ENCODE measurements at places on chromosomes 16 and 17. TPM values are rescaled to one million over a fixed set of nuclear protein-coding genes. Genes with fewer than 3 reads are reported as not detected.
A peak's percentile ranks its signal among the peaks of the same experiment; 100 is the strongest.

DNA sequence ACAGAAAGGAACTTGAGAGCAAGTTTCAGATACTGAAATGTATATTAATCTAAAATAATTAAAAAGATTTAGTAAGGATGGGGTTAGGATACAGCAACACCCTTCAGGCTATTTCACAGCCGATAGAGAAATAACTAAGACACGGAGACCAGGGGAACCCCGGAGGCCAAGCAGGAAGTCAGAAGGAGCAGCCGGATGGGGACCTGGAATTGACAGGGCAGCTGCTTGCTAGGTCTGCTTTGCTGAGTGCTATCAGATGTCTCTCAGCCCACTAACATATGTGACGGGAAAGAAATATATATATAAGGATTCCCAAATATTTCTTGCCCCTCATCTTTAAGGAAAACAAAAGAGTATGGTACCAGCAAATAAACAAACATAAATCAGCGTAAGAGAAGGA, 154.1 kb upstream of the CDH5 start:
- DNase-seq, result no peak

- DNase-seq, result peak; percentile 30
Observed at GRCh38 chr17:73390221-73390620, 78.4 kb upstream of the CDC42EP4 start.

The TEX14 gene
- total RNA-seq, result 0.55 TPM

The C17orf100 gene
- total RNA-seq, result 0.70 TPM

GRCh38 chr17:21389394-21389793, 13.2 kb downstream of the KCNJ12 start:
- no peak for DNase-seq

DNA sequence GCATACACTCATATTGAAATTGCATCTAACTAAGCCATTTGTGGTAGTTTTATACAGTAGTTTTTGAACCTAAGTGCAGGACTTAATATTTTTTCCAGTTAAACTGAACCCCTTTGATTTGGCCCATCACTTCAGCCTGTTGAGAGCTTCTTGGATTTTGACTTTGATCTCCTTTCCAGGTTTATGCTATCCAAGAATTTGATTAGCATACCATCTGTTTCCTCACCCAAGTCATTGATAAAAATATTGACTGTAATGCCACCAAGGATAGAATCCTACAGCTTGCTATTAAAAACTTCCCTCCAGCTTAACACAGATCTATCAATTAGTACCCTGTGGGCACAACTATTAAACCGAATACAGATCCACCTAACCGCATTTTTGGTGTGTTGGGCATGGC, 7.2 kb downstream of the TMEM94 start:
- no peak for DNase-seq

DNA sequence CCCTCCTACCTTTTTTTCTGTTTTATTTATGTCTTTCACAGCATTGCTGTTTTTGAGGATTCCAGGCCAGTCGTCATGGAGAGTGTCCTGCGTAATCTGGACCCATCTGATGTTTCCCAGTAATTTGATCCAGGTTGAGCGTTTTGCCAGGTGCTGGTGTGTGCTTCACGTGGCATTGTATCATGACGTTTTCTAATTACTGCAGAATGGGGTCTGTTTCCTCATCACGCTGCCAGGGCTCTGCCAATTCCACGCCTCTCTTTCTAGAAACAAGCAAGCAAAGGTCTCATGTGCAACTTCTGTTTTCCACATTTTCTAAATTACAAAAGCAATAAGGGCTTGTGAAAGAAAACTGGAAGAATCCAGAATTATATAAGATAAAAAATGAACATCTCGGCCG, 28.3 kb upstream of the BHLHA9 start:
- DNase-seq, result no peak

GRCh38 chr16:8845699-8846298, 23.0 kb downstream of the CARHSP1 start:
- no peak for DNase-seq

GRCh38 chr17:1077986-1078711, 81.2 kb downstream of the TIMM22 start:
- peak; percentile 48 for DNase-seq

DNA sequence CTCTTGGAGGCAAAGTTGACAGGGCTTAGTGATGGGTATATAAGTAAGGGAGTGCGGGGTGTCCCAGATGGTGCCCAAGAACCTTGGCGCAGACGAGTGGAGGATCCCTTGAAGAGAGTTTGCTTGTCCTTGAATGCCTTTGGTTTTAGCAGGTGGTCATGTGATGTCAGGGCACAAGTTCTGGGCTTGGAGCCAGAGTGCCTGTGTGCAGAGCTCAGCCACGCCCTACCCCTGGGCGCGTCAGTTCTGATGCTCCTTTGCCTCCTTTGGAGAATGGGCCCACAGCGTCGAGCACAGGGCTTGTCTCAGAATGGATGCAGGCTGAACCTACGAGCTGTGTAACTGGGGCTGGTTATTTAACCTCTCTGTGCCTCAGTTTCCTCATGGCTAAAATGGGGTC, 412.2 kb upstream of the EEF2KMT start:
- no peak for DNase-seq

The CCDC154 gene
- 1.3 TPM for total RNA-seq

GRCh38 chr16:87392821-87393679, 914 bp downstream of the MAP1LC3B start:
- peak; percentile 50 for DNase-seq

The TLE7 gene
- total RNA-seq, result not detected

DNA sequence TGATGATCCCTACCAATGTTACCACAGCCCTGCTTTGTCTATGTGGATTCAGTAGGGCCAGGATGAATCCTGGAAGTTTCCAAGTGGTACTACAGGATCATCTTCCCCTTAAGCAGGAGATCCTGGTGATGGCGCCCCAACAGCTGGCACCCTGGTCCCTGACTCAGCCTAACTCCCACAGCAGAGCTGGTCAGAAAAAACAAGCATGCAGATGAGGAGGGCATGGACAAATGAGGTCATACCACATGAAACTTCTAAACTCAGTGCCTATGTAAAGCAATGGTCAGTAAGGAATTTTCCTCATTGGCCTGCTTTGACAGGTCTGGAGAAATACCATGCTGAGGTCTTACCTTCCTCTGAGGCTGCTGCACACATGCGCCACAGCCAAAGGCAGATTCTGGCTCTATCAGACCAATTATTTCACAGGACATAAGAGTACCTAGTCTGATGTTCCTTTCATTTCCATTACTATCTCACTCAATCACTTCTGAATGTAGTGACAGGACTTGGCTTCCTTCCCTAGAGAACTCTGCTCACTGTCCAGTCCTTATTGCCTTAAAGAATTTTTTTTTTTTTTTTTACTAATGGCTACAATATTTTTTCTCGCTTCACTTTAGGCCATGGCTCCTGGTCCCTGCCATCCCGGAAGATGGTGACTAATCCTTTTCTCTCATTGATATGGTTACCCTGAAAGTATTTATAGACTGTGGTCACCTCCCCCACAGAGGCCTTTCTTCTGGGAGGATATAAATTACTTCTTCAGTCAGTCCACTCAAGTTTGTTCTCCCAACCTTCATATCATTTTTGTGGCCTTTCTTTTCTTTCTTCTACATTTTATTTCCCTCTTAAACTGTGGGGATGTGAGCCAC, 525.2 kb upstream of the PSMD7 start:
- DNase-seq, result no peak

The ATP2A1 gene
- total RNA-seq, result 4.6 TPM

The TAC4 gene
- not detected for total RNA-seq

DNA sequence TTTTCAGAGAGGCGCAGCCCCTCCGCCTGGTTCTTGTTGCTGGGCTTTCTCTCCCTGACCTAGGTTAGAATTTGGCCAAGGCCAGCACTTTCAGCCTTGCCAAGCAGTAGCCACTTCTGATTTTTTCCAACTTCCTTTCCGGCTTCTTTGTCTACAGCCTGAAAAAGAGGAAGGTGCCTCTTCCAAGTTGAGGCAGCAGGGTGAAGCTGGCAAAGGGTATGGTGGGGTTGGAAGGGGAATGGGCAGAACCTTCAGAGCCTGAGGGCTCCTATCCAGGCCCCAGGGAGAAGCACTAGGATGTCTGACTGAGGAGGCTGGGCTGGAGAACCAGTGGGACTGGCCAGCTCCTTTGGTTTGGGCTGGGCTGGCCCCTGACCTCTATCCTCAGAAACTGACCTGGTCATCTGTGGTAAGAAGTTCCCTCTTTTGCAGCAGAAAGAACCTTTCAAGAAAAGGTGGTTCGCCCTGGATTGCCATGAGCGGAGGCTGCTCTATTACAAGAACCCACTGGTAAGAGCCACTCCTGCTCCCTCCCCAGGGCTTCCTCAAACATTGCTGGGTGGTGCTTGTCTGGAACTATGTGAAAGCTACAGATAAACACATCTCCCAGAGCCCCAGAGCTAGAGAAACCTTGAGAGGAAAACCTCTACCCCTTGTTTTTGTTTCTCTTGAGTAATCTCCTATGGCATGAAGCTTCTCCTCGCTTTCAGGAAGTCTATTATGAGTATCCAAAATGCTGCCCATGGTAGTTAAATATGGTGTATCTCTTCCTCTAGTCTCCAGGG, 16.6 kb upstream of the RNF135 start:
- no peak for DNase-seq

GRCh38 chr16:75624921-75625334, 1.8 kb upstream of the ADAT1 start:
- DNase-seq, result no peak

The TOM1L2 gene
- total RNA-seq, result 4.6 TPM

The SRCIN1 gene
- total RNA-seq, result 6.7 TPM

DNA sequence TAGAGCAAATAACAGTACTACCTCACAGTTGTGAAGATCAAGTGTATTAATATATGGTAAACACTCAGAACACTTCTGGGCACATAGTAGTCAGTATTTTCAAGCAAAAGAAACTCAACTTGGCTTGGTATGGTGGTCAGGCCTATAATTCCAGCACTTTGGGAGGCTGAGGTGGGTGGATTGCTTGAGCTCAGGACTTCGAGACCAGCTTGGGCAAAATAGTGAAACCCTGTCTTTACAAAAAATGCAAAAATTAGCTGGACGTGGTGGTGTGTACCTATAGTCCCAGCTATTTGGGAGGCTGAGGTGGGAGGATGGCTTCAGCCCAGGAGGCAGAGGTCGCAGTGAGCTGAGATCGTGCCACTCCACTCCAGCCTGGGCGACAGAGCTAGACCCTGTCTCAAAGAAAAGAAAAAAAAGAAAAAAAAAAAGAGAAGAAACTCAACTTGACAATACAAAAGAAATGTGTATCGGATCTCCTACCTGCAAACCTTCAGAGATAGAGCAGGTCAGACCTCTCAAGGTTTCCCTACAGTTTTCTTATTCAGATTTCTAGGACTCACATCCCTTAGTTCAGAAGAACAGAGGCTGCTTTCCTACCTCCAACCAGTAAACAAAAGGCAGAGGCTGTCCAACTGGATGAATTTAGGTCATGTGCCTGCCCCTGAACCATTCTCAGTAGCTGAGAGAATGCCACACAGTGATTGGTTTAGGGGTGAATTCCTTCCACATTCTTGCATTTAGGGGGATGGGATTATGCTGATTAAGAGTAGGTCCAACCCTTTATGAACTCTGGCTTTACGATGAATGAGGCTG, 1.7 kb upstream of the KPNA2 start:
- peak; percentile 97 for DNase-seq

The SEPTIN1 gene
- total RNA-seq, result 2.5 TPM

DNA sequence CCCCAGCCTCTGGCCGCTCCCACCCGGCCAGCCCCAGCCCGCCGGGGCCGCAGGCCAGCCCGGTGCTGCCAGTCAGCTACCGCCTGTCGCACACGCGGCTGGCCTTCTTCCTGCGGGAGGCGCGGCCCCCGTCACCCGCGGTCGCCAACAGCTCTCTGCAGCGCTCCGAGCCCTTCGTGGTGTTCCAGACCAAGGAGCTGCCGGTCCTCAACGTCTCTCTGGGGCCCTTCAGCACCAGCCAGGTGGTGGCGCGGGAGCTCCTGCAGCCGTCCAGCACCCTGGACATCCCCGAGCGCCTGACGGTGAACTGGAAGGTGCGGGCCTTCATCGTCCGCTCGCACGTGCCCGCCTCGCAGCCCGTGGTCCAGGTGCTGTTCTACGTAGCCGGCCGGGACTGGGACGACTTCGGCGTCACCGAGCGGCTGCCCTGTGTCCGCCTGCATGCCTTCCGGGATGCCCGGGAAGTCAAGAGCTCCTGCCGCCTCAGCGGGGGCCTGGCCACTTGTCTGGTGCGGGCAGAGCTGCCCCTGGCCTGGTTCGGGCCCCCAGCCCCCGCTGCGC, 46.8 kb downstream of the TMEM132E start:
- DNase-seq, result peak; percentile 80

DNA sequence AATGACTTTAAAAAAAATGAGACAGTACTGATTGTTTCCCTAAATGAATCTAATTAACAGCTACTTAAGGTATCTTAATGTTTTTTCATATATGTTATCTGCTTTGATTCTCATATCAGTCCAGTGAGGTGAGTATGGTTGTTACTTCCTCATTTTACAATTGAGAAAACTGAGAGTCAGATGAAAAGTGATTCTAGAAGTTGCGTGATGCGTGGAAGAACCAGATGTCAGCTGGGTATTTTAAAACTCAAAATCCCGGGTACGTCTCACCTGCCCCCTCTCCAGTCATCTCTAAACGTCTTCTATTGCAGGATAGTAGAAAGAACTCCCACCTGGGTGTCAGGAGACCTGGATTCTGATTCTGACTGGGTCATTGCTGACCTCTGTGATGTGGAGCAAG, 89.2 kb downstream of the MAP2K6 start:
- DNase-seq, result no peak
